ENCODE measurements at places on chromosomes 1 and 21. TPM values are rescaled to one million over a fixed set of nuclear protein-coding genes. Genes with fewer than 3 reads are reported as not detected.

DNA sequence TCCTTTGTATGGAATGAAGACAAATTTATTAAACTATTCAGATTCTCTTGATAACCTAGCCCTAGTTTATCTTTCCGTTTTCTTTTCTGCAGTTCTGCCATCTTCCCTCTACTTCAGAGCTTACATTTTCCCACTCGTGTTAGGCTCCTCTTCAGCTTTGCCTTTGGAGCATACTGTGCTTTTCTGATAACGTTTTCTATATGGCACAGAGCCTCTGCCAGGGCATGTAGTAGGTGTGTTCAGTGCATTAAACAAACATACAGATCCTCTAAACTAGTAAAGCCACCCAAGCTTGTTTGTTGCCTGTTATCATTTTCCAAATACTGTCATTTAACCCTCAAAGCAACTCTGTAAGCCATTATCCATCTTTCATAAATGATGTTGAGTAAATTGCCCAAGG is 25.1 kb downstream of the DYRK1A start:
- H3K27me3 ChIP-seq: no peaks in the 10 kb centered on the region
- no peaks in the 10 kb centered on the region for H3K36me3 ChIP-seq
- DNase-seq: no peak
- H3K4me3 ChIP-seq: peak overlapping the region; percentile 53

DNA sequence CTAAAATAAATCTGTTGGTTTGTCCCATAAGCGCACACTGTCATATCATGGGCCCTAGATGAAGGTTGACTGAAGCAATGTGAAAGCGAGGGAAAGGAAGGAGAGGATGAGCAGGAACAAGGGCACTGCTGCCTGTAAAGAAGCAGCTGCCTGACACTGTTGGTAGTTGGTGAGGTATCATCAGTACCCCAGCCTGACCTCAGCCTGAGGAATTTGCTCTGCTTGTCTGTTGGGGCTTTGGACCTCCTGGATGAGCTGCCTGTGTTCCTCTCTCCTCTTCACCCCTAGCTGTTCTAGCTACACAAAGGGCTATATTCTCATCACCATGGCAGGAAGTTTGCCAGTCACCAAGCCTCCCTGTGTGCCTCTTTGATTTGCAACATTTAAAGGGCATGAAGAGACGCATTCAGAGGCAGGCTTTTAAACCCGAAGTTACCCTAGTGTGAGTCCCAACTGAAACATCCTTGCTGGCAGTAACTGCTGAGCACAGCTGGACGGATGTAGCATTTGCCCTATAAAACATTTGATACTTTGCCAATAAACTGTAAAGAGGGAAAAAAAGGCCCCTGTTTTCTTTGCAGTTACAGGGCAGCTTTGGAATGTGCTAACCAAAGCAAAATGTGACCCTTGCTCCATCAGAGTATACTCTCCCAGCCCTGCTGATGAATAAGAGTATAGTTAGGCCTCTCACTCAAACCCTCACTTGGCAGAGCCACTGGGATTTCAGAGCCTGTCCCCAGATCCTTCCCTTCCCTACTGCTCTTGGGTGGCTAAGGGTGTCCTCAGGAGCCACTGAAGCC is 22.2 kb upstream of the SPATA6 start:
- H3K27me3 ChIP-seq: peaks cover 36% of the 10 kb centered on the region
- H3K4me1 ChIP-seq: peaks cover 5% of the 10 kb centered on the region
- H3K36me3 ChIP-seq: peaks cover 4% of the 10 kb centered on the region
- H3K27ac ChIP-seq: no peak overlapping the region

DNA sequence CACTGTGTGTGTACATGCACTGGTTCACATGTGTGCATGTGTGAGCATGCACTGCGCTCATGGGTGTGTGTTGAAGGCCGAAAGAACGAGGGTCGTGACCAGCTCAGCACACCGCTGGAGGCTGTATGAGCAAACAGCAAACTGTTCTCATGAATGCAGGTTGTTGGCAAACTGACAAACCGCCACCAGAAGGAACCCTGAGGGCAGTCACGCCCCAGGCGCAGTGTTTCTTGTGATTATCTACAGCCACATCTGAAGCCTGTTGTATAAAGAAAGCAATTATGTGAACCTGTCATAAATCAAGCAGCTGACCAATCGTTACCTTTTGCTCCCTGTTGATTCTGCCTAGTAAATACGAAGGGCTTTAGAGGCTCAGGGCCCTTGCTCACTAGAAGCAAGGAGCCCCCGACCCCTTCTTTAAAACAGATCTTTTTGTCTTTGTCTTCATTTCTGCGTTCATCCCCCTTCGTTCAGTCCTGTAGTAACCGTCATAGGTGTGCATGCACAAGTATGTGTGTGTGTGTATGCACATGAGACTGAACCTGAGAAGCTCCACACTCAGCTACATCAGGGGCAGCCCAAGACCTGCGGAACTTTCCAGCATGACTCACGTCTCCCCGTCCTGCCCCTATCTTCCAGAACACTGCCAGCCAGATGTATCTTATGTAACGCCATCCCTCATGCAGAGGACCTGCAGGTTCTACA is 16.8 kb upstream of the RIPK4 start:
- H3K27me3 ChIP-seq: peaks cover 48% of the 10 kb centered on the region
- H3K27ac ChIP-seq: no peak overlapping the region
- peaks cover 6% of the 10 kb centered on the region for H3K36me3 ChIP-seq
- DNase-seq: no peak

DNA sequence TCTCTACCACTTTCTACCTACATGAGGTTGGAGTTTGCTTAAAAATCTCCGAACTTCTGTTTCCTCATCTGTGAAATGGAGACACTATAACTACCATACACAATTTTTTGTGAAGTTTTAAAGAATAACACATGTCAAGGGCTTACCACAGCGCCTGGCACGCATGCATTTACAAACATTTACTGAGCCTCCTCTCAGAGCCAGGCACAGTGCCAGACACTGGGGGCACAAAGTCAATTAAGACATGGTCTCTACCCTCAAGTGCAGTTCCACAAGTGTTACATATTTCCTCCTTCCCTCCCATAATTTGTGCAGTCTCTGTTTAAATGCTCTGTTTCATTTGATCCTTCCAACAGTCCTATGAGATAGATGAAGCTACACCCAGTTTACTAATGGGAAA is 356.4 kb upstream of the ESRRG start:
- H3K27ac ChIP-seq: no peak overlapping the region
- H3K36me3 ChIP-seq: no peaks in the 10 kb centered on the region
- DNase-seq: no peak
- H3K4me1 ChIP-seq: no peaks in the 10 kb centered on the region
- H3K4me3 ChIP-seq: no peak overlapping the region

C4BPA gene
- total RNA-seq: not detected

DNA sequence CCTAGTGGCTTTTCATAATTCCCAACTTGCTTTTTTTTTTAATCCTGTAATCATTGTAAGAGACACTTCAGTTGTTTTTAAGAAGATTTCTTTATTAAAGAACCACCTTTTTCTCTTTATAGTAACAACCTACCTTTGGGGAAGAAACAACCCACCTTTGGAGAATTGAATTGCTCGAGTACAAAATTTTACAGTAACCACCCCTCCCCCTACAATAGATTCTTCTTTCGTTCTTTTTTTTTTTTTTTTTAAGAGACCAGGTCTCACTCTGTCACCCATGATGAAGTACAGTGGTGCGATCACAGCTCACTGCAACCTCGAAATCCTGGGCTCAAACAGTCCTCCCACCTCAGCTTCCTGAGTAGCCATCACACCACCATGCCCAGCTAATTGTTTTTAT is 2.1 kb upstream of the LRRC40 start:
- H3K36me3 ChIP-seq: no peaks in the 10 kb centered on the region
- H3K27ac ChIP-seq: peak overlapping the region; percentile 98
- peaks cover 45% of the 10 kb centered on the region for H3K4me1 ChIP-seq
- no peaks in the 10 kb centered on the region for H3K27me3 ChIP-seq
- no peak for DNase-seq
- peak overlapping the region; percentile 96 for H3K4me3 ChIP-seq

DNA sequence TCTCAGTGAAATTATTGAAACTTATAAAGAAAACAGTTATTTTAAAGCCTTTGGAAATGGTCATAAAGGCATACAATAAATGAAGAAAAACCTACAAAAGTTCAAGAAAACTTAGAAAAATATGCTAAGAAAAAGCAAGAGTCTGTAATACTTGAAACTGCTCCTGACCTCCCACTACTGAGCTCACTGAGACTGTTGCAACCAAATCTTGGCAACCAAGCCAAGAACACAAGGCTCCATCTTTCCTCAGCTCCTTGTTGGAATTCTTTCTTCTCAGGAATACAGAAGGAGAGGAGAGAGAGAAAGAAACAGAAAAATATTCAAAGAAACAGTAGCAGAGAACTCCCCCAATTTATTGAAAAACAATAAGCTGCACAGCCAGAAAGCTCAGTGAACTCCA is 160.5 kb downstream of the RASAL2 start:
- H3K4me1 ChIP-seq: no peaks in the 10 kb centered on the region
- H3K27ac ChIP-seq: no peak overlapping the region
- DNase-seq: no peak
- H3K4me3 ChIP-seq: no peak overlapping the region
- H3K36me3 ChIP-seq: peaks cover 2% of the 10 kb centered on the region

DNA sequence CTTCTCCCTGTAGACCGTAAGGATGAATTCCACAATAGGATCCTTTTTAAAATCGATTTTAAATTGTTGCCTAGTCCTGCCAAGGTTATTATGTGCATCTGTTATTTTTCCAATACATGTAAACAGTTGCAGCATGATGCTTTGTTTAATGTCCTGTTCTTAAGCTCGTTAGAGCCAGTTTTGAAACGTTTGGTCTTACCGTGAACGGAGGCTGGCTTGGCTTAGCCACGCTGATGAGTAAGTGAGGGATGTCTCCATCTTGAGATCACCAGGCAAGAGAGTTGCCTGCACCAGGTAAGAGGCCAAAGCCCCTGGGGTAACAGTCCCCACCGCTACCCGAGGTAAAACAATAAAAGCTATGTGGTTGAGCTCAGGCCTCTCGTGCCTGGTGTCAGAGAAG is 17.3 kb downstream of the CSTB start:
- DNase-seq: no peak
- peaks cover 2% of the 10 kb centered on the region for H3K36me3 ChIP-seq
- no peaks in the 10 kb centered on the region for H3K4me1 ChIP-seq
- no peaks in the 10 kb centered on the region for H3K27me3 ChIP-seq
- H3K27ac ChIP-seq: peak overlapping the region; percentile 53

- H3K27ac ChIP-seq: peak overlapping the region; percentile 62
- H3K27me3 ChIP-seq: no peaks in the 10 kb centered on the region
- peaks cover 52% of the 10 kb centered on the region for H3K4me1 ChIP-seq
- no peak for DNase-seq
- no peaks in the 10 kb centered on the region for H3K36me3 ChIP-seq
These were observed 2.8 kb downstream of the AGTRAP start for GRCh38 chr1:11738783-11739182.

DNA sequence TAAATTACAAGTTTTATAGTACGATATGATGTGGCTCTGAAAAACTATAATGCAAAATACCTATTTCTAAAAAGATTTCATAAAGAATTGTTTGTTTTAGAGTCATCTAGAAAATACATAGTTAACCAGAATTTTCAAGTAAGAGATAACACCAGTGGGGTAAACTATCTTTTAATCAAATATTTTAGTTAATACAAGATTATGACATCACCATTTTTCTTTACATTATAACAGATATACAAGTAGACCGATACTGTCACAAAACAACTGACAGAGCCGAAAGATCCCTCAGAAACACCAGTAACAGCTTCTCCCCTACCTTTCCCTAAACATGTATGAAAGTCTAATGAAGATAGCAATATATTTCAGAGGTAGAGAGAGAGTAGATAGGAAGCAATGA is 54.2 kb downstream of the EPS15 start:
- no peaks in the 10 kb centered on the region for H3K27me3 ChIP-seq
- no peak for DNase-seq
- no peak overlapping the region for H3K4me3 ChIP-seq
- peaks cover 8% of the 10 kb centered on the region for H3K36me3 ChIP-seq

HFM1 gene
- not detected for total RNA-seq

DNA sequence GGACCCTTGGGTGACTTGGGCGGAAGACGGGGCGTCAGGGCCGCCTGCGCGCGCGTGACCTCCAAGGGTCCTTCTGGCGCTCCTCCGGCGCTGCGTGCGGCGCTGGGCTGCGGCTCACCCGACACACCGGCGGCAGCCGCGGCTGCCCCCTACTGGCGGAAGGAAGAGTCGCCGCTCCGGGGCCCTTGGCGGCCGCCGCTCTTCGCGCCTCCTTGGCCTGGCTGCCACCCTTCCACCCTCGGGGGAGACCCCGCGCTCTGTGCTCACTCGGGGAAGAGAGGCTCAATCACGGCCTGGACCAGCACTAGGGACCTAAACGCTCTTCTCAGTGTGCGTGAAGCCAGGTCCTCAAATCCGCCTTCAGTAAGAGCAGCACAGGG is 89.7 kb downstream of the DMRTA2 start:
- DNase-seq: peak; percentile 21
- H3K27ac ChIP-seq: no peak overlapping the region
- peaks cover 3% of the 10 kb centered on the region for H3K36me3 ChIP-seq
- H3K4me1 ChIP-seq: peaks cover 7% of the 10 kb centered on the region

GRCh38 chr21:23245255-23245654 is 2247.0 kb downstream of the NCAM2 start:
- no peaks in the 10 kb centered on the region for H3K27me3 ChIP-seq
- H3K4me1 ChIP-seq: no peaks in the 10 kb centered on the region
- no peaks in the 10 kb centered on the region for H3K36me3 ChIP-seq
- DNase-seq: no peak

DNA sequence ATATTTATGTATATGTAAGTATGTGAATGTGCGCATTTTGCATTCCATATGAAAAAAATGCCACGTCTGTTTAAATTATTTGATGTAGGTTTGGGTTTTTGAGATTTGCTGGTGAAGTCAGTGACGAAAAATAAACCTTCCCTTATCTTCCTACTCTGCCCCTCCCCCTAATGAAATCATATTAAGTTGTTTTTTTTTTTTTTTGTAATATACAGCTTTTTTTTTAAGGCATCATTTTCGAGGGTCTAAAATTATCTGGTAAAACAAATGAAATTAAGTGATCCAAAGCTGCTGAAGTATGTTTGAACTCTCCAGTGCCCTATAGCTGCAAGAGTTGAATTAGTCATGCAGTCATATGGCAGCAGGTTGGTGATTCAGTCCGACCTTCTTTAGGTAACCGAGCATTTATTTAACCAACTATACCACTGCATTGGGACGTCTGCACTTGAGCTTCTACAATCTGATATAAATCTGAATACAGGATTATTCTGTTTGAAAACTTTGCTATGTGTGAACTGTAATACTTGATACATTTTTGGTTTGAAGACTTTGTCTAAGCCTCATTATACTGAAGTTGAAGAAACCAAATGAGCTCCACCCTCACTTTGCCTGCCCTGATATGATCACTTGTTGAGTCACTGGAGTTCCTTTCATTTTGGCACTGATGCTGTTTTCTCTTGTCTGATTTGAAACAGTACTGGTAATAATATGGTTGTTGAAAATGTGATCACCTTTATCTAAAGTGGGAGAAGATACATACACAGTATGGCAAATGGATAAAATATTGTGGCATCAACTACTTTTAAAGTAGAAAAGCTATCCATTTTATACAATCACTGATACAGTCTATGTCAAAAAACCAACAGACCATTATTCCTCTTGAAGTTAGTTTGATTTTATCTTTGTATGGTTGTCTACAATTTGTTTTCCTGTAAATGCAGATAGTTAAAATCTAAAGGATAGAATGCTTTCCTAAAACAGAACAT is 11.7 kb downstream of the PDIK1L start:
- no peaks in the 10 kb centered on the region for H3K27me3 ChIP-seq
- H3K4me3 ChIP-seq: peak overlapping the region; percentile 58
- peak overlapping the region; percentile 77 for H3K27ac ChIP-seq
- peaks cover 33% of the 10 kb centered on the region for H3K4me1 ChIP-seq

GRCh38 chr1:203915811-203916210 is 54.4 kb downstream of the SNRPE start:
- no peak overlapping the region for H3K27ac ChIP-seq
- H3K36me3 ChIP-seq: no peaks in the 10 kb centered on the region
- H3K4me3 ChIP-seq: no peak overlapping the region
- no peaks in the 10 kb centered on the region for H3K4me1 ChIP-seq
- no peak for DNase-seq
- H3K27me3 ChIP-seq: peaks cover 11% of the 10 kb centered on the region

CYYR1 gene
- not detected for total RNA-seq

Measured in T-helper 17 cell (primary cell).